ENCODE measurements at places on chromosomes 6 and 20.

GRCh38 chr20:833121-833449 lies 430 bp upstream of the FAM110A start:
- DNase-seq = no peak

- no peak for DNase-seq
These were observed 6.4 kb upstream of the TBXT start for GRCh38 chr6:166174031-166174430.

DNA sequence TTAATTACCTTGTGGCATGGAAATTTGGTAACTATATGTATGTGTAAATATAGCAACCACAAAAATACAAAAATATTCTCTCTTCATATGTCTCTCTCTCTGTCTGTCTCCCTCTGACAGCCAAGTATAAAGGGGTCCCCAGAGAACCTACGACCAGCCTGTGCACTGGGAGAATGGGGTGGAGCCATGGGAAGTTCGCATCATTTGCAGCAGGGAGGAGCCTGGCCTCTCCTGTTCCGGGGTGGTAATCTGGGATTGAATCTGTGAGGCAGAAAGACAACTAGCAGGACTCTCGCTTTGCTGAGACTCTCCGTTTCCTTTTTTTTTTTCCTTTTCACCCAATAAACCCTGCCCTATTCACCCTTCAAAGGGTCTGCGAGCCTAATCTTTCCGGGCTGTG lies 1109.1 kb downstream of the HACE1 start:
- no peak for DNase-seq

- no peak for DNase-seq
These were observed 117.3 kb downstream of the TOX2 start for GRCh38 chr20:44031781-44032582.

DNA sequence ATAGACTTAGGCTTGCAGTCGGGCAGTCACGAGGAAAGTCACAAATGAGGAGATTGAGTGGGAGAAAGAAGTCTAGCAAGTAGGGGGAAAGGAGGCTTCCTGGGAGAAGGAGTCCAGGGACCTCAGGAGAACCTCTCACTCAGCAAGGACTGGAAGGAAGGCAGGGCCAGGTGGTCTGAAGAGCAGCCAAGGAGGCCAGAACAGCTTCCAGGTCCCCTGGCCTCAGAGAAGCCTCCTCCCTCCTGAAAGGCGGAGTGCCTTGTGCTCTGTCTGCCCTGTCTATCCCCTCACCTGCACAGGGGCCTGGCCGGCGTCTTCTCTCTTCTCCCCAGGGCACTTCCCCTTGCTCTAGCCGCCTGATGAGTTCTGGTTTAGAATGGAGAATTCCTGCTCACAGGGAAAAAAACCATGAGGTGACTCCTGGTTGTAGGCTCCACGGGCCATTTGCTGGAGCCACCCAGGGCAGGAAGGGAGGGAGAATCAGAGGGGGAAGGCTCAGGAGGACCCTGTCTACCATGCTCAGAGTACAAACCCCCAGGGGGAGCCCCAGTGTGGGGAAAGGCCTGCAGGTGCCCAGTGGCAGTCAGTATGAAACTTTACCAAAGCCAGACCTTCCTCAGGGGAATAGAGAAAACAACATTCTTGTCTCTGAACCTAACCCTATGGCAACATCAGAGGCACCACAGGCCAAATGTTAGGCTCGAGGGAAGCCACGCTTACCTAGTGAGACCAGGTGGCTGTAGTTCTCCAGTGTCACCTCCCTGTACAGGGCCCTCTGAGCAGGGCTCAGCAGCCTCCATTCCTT lies 11.2 kb downstream of the ZNF337 start:
- DNase-seq = no peak

- no peak for DNase-seq
These were observed at the start of gene WFDC6 for GRCh38 chr20:45539382-45539781. Gene WFDC6, minus strand, starts transcription at chr20:45539482. Its CDS starts 75 bp downstream, at chr20:45539407.

- no peak for DNase-seq
These were observed 161.0 kb downstream of the TRMT11 start for GRCh38 chr6:126147291-126147815.

DNA sequence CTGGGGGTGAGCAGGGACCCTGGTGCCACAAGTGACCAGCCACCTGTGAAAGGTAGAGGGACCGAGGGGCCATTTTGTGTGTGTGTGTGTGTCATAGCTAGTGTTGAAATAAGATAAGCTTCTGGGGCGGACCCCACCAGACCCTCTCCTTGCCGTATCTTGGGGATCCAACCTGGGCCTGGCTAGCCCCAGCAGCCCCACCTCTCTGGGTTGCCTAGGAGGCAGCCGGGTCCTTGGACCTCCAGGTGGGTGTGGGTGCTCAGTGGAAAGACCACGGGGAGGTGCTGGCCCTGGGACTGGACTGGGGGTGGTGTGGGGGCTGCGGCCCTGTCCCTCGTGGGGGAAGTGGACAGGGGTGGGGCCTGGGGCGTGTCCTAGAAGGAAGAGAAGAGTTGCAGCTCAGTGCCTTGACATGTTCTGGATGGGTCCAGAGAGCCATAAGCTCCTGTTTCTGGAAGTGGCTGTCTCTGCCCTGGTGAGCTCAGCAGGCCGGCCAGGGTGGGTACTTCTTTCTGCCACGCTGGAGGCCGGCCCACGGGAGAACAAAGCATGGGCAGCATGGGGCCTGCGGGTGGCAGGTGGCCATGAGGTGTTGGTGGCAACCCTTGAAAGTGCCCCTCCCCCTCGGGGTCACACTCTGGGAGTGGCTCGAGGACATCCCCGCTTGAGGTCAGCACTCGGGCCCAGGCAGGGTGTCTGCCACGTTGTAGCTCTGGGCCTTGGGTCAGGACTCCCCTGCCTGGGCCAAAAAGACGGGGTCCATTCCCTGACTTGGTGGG lies 8.4 kb downstream of the RBBP8NL start:
- DNase-seq = no peak

GRCh38 chr6:32415521-32416019 lies 8.6 kb upstream of the BTNL2 start:
- DNase-seq = peak; percentile 33

DNA sequence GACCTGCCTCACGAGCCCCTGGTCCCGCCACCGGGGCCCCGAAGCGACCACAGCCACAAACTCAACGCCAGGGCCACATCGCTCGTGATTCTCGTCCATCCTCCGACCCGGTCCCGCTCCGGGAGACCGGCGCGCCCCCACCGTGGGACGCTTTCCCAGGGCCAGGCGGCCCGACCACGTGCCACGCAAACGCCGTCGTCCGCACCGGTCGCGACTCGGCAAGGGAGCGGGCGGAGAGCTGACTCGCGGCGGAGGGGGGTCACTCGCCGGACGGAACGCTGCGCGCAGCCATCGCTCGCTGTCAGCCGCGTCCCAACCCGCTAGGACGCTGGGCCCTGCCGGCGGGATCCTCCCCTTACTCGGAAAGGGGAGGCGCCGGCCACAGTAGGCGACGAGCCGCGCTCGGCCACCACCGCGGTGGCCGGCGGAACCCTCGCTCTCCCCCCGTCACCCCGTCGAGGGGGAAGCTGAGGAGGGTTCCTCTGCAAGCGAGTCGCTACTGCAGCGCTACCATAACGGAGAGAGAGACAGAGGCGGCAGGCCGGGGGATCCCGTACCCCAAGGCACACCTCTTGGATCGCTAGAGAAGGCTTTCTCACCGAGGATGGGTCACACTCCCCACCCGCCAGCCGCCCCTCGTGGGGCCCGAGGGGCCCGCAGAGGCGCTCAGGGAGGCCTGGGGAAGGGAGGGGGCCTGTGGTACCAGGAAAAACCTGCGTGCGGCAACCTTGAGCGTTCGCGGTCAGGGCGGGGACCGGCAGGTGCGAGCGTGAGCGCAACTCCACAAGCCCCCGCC lies 511.8 kb upstream of the ZNF337 start:
- DNase-seq = no peak

DNA sequence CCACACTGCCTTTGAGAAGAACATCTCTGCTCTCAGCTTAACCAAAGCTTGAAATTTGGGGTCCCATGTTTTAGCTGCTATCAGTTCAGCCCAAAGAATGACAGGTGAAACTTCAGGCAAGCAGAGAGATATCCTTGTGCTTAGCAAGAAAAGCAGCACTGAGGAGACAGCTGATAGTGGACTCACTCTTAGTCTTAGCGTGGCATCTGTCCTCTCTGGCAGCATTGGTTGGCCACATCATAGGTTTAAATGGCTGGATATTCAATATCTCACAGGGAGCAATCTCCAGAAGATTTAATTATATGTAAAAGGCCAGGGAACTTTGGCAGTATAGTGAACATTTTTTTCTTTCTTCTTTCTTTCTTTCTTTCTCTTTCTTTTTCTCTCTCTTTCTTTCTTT lies 131.1 kb upstream of the SGK1 start:
- no peak for DNase-seq

GRCh38 chr6:159093609-159094443 lies 49.0 kb upstream of the TAGAP start:
- no peak for DNase-seq

DNA sequence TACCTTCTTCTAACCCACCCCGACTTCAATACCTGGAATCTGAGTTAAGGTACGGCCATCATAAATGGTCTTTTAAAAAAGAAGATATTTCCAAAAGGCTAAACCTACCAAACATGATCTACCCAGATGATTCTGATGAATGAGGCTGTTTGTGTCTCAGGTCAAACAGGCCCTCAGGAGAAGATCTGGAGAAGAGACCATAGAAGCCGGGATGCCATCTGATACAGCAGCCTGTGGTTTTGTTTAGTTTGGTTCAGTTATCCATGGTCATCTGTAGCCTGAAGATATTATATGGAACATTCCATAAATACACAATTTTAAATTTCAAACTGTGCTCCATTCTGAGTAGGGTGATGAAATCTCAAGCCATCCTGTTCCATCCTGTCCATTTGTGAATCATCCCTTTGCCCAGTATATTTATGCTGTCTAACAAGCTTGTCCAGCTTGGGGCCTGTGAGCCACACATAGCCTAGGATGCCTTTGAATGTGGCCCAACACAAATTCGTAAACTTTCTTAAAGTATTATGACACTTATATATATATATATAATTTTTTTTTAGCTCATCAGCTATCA lies 4.0 kb upstream of the CAP2 start:
- no peak for DNase-seq

GRCh38 chr6:49423817-49424216 lies 39.2 kb downstream of the MMUT start:
- DNase-seq = peak; percentile 16

Measured in DMS153 (cell line).